ENCODE measurements at places on chromosomes 13 and 19.

GRCh38 chr13:109095126-109095525, 465.7 kb downstream of the MYO16 start:
- DNase-seq, result no peak

DNA sequence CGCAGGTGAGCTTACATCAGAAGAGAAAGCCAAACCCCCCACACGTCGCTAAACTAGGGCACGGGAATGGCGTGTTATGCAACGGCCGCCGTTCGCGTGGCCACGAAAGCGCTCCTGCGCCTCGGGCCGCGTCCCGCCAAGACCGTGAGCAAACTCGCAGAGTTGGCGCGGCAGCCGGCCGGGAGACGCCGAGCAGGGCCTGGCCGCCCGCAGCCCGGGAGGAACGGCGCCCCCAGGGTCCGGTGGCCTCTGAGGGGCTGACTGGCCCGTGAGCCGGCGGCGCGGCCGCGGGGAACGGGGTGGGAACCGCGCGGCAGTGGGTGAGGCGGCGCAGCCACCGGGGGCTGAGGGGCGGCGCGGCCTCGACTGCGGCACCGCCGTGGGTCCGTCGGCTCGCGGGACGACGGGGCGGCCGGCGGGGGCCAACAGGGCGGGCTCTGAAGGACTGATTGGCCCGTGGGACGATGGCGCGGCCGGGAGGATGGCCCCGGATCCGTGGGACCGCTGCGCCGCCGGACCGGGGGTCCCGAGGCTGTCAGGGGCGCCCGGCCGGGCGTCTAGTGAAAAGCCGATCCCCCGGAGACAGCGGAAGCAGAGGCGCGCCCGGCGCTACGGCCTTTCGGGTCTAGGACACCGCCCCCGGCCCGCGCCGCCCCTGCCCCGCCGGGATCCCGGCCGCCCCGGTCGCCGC, 903 bp downstream of the LATS2 start:
- no peak for DNase-seq

GRCh38 chr19:8340341-8341096, 2.5 kb downstream of the KANK3 start:
- DNase-seq, result no peak

- DNase-seq, result no peak
Observed at GRCh38 chr13:30734439-30734838, 904 bp upstream of the ALOX5AP start.

- DNase-seq, result no peak
Observed at GRCh38 chr13:61536433-61536832, 120.8 kb upstream of the PCDH20 start.

DNA sequence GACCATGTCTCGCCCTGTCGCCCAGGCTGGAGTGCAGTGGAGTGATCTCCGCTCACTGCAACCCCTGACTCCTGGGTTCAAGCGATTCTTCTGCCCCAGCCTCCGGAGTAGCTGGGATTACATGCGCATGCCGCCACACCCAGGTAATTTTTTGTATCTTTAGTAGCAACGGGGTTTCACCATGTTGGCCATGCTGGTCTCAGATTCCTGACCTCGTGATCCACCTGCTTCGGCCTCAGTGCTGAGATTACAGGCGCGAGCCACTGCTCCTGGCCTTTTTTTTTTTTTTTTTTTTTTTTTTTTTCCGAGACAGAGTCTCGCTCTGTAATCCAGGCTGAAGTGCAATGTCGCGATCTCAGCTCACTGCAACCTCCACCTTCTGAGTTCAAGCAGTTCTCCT, 4.9 kb upstream of the KEAP1 start:
- DNase-seq, result no peak

DNA sequence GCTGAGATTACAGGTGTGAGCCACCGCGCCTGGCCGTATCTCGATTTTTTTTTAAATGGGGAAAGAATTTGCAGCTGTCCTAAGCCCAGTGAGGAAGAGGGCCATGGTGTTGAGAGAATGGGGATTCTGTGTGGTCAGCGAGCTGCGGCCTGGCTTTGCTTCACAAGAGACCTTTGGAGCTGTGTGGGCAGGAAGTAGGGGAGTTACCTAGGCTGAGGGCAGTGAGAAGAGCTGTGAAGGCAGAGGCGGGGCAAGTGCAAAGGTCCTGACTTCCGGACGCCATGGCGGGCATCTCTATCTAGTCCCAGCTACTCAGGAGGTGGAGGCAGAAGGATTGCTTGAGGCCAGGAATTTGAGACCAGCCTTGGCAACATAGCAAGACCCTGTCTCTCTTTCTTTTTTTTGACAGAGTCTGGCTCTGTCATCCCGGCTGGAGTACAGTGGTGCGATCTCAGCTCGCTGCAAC, 4.9 kb downstream of the AP2A1 start:
- no peak for DNase-seq

GRCh38 chr19:17737690-17738153, 13.6 kb upstream of the FCHO1 start:
- DNase-seq, result no peak

DNA sequence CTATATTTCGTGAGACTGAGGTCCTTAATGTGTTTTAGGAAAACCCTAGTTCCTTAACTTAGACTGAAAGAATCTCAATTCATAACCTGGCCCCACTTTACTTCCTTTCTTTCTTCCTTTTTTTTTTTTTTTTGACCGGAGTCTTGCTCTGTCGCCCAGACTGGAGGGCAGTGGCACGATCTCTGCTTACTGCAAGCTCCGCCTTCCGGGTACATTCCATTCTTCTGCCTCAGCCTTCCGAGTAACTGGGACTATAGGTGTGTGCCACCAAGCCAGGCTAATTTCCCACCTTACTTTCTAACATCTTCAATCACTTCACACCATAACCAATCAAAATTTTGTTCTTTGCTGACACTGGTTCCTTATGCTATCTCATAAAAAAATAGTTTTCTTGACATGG, 2097.0 kb downstream of the PCDH9 start:
- DNase-seq, result no peak
